ENCODE measurements at places on chromosomes 3 and 15.

GRCh38 chr15:55108448-55108847 lies 88.3 kb downstream of the RSL24D1 start:
- no peak for DNase-seq

DNA sequence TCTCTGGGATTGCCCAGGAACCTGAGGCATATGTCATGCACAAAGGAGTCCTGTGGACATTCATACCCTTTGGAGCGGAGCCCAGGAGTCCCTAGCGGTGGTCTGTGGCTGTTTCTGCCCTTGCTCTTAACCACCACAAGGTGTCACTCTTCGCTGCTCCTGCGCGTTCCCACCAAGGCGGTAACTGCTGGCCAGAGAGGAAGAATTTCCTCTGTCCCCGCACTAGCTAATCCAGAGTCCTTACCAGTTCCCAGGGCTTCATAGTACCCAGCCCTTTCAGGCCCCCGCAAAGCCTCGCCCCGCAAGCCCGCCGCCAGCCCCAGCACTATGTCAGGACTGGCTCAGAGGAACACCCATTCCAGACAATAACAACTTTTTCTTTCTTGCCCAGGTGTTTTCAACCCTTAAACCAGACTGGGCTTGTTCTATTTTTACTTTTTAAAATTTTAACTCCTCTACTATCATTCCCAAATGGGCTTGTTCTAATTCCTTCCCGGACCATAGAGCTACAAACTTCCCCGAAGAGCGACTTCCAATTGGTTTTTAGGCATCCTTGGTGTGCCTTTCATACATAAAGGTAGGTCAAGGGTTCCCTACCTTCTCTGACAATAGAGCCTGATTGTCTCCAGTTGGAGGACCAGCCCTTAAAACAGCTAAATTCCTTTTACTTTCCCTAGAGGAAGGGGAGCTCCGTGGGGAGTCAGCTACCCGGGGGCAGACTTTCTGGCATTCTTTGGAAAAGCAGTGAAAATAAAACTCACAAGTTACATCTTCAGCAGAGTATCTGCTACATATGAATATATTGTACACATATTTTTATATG lies 31.8 kb upstream of the ZNF774 start:
- DNase-seq = peak; percentile 73

GRCh38 chr15:66865622-66866611 lies 163.9 kb downstream of the SMAD6 start:
- no peak for DNase-seq

- DNase-seq = no peak
Measured at GRCh38 chr15:63291507-63291906, 14.1 kb downstream of the APH1B start.

DNA sequence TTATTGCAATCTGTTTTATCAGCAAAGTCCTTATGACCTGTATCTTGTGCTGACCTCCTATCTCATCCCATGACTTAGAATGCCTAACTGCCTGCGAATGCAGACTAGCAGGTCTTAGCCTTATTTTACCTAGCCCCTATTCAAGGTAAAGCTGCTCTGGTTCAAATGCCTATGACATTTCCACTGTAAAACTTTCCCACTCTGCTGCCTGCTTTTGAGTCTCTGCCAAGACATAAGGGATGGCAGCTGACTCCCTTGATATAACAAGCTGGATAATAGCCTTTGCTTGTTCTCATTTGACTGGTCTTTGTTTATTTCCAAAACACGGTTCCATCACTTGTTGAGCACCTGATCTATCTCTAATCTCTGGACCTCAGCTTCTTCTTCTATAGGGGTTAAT lies 131.9 kb upstream of the STRIT1 start:
- DNase-seq = no peak

DNA sequence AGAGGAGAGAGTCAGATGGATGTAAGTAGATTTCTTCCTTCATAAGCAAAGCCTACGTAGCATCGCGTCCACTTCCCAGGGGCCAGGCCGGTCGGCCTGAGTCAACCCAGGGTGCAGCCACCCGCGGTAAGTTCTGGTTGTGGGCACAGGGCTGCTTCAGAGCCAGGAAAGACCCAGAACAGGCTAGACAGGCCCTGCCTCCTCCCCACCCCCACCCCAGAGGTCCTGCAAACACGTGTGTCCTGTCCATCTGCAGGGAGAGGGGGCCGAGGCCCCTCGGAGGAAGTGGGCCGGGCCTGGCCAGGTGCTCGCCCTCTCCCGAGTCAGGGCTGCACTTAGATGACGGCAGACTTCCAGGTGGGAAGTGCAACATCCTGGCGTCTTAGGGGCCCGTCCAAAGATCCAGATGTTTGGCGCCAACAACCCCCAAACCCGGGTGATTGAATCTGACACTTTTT lies 100.8 kb upstream of the ALDH1A3 start:
- no peak for DNase-seq

GRCh38 chr3:45939341-45939771 lies 3.9 kb upstream of the CXCR6 start:
- DNase-seq = no peak

DNA sequence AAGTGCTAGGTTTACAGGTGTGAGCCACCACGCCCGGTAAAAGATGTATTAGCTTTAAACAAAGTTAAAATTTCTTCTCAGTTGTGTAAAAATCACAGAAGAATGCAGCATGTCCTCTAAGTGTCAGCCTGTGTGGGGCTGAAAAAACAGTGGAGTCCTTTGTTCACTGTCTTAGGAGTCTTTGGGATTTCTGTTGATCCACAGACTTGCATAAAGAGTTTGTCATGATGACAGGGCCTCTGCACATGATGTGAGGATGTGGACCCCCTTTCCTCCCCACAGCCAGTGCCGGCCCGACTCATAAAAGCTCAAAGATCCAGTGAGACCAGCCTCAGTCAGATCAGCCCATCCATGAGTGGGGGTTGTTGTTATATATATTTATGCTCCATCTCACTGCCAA lies 49.0 kb upstream of the GOLGA8J start:
- DNase-seq = no peak

DNA sequence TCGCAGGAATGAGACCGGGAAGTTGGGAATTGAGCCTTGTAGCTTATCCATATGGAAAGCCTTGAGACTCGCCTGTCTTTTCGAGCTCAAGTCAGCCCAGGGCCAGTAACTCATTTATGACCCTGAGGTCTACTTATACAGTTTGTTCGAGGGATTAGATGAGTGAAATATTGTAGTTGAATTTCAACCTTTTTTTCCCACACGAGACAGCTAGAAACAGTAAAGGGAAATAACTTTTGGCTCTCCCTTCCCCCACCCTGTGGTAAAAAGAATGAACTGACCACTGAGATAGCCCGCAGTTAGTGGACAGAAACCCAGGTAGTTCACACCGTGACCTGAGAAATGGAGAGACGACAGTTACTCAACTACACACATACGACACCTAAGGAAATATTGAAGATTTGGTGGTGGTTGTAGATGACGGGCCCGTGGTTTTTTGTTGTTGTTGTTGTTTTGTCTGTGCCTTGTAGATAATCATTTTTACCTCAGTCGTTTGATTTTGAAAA lies 841 bp downstream of the EIF3J start:
- DNase-seq = no peak

DNA sequence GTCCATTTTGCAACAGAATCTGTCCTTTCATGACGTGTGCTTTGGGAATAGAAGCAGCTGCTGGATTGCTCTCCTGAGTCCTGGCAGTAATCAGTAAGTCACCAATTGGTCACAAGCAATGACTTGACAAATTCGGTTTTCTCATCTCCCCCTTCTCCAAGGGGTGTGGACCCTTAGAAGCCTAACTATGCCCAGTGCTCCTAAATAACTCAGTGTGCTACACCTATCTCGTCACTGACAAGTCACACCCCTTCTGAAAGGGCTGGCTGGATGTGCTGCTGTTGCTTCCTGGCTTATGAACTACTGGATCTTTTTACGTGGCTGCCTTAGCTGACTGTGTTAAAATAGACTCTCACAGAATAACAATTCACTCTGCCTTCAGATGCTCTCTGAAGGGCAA lies 1351.5 kb downstream of the ZPLD1 start:
- DNase-seq = no peak

GRCh38 chr15:87477737-87478686 lies 778.5 kb downstream of the NTRK3 start:
- DNase-seq = no peak

DNA sequence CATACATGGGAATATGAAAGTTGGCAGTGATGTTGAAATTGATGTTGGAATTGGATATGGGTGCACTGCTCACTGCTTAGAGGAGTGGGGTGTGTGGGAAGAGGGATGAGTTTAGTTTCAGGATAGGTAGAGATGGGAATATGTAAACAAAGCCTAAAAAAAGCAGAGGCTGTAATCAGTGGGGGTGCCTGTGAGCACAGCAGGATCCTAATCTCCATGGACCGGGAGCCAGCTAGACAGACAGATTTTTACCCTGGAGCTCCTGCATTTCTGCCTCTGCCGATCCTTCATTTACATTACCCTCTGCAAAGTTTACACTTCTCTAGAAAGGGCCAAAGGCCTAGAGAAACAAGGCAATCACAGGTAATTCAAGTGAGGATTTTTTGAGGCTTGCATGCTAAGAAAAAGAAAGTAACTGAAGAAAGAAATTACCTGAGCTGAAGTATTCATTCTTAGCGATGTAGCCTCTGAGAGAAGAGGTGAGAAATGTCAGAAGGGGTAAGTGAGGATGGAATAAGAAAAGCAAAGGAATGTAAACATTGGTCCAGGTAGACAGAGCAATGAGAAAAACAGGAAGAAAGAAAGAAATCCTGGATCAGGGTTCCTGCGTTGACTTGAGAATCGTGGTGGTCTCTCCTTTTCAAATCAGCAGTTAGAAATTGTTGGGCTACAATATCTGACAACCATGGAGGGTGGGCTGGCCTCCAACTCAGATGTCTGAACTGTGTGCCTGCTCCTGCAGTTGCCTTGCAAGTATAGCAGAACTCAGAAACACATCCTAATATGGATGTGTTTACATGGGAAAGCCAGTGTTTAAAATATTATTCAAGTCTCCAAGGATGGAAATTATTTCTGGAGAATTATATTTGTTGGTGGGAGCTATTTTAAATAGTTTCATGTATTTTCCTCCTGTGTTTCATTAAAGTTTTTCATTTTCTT lies 79.8 kb downstream of the CRTC3 start:
- DNase-seq = no peak

GRCh38 chr3:46186471-46187340 lies 21.4 kb downstream of the CCR1 start:
- no peak for DNase-seq

DNA sequence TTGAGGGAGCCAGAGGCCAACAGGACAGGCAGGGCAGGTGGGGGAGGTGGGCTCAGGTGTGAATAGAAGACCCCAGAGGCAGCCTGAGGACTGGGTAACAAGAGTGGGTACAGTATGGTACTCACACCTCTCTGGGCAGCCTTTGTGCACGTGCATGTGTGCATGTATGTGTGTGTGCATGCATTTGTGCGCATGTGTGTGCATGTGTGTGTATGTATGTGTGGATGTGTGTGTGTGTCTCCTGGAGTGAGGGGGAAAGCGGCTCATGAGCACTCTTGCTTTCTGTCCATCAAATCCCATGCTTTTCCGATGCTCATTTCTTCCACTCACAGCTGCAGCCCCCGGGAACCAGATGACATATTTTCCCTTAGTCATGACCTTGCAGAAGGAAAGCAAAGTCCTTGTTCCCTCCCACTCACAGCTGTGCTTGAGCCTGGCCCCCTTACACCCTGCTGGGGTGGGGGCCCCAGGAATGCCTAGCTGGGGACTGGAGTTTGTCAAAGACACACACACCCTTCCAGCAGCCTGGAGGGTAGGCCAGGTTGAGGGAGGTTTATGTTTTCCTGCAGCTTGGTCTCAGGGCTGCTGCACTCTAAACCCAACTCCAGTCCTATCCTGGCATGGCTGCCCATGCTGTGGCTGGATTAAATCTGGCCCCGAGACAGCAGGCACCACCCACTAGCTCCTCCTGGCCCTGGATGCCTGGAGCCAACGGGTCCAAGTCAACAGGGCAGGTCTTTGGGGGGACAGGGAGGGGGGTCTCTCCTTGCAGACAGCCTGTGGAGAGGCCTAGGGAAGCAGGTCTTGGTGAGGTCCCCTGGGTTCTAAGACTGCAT lies 22.5 kb downstream of the CCDC33 start:
- no peak for DNase-seq

DNA sequence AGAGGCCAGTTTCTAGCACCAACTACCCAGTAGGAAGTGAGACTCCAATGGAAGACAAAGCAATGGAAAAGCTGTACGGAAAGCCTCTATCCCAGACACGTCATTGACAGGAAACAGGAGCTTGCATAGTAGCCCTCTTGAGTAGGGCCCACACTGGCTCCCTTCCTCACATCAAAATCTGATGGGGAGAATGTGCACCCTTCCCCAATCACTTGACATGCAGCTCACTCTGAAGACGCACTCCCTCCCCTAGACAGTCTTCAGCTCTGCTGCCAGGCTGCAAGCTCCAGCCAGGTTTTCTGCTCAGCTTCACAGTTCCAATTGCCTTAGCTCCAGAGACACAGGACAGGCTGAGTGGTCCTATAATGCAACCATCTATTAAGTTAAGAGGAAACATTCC lies 567.8 kb downstream of the EPHB1 start:
- no peak for DNase-seq

DNA sequence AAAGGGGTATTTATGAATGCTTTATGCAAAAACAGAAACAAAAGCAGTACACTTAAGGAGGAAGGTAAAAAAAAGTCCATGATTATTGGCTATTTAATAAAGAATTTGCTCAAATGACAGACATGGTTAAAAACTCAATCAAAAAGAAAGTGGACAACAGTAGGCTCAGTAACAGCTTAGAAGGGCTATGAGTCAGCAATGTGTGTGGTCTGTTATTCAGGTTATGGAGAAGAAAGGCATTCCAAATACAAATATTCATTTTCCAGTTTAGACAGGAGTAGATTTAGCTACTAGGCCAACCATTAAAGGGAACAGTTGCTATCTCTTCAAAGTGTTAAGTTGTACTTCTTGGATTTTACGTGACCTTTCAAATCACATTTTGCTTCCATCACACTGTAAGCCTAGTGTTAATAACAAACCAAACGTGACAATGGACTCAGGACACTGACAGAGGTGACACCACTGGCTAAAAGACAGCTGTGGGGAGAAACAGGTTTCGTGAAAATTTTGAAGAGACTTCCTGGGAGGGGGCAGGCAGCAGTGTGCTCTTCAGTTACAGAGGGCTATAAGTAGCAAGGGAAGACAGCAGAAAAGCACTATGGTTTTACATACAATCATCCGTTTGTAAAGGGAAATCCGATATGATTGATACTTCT lies 41.7 kb upstream of the MYO5C start:
- no peak for DNase-seq

GRCh38 chr3:29226706-29227105 lies 54.2 kb upstream of the RBMS3 start:
- no peak for DNase-seq

DNA sequence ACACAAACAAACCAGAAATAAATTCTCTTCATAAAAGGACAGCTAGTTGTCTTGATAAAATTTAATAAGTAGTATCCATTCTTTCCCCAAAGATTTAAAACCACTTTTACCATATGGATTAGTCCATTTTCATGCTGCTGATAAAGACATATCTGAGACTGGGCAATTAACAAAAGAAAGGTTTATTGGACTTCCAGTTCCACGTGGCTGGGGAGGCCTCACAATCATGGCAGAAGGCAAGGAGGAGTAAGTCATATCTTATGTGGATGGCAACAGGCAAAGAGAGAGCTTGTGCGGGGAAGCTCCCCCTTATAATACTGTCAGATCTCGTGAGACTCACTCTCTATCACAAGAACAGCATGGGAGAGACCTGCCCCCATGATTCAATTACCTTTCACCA lies 38.7 kb downstream of the C2CD4B start:
- DNase-seq = no peak

- DNase-seq = no peak
Measured at GRCh38 chr3:53545996-53546359, 51.6 kb downstream of the CACNA1D start.

GRCh38 chr3:152054315-152054714 lies 180.9 kb downstream of the SUCNR1 start:
- no peak for DNase-seq

- no peak for DNase-seq
Measured at GRCh38 chr3:7536510-7536909, 675.6 kb downstream of the GRM7 start.
